Activated CD4-positive, alpha-beta memory T cell treated with anti-CD3 and anti-CD28 coated beads for 36 hours (primary cell): ENCODE measurements at places on chromosomes 2 and 18. TPM values are rescaled to one million over a fixed set of nuclear protein-coding genes. Genes with fewer than 3 reads are reported as not detected.

TRAK2 gene
- total RNA-seq = 26.0 TPM

DOK1 gene
- total RNA-seq = 23.1 TPM

- H3K27ac ChIP-seq = no peak overlapping the region
- no peaks in the 10 kb centered on the region for H3K4me1 ChIP-seq
- DNase-seq = no peak
- H3K27me3 ChIP-seq = peaks cover 16% of the 10 kb centered on the region
- H3K36me3 ChIP-seq = no peaks in the 10 kb centered on the region
Measured at GRCh38 chr18:47696870-47697269, 233.6 kb downstream of the SMAD2 start.

GRCh38 chr2:102060792-102061191 is 69.0 kb downstream of the IL1R2 start:
- no peak for DNase-seq
- no peak overlapping the region for H3K4me3 ChIP-seq
- peaks cover 2% of the 10 kb centered on the region for H3K27me3 ChIP-seq
- H3K4me1 ChIP-seq = peaks cover 51% of the 10 kb centered on the region
- H3K27ac ChIP-seq = no peak overlapping the region

GRCh38 chr2:20304411-20304810 is 46.2 kb downstream of the PUM2 start:
- no peak overlapping the region for H3K4me3 ChIP-seq
- peaks cover 42% of the 10 kb centered on the region for H3K36me3 ChIP-seq
- peaks cover 5% of the 10 kb centered on the region for H3K4me1 ChIP-seq
- H3K27ac ChIP-seq = no peak overlapping the region
